Ovary (tissue), 10 donors: ENCODE measurements at places on chromosomes 2 and 18. TPM values are rescaled to one million over a fixed set of nuclear protein-coding genes. Genes with fewer than 3 reads are reported as not detected.

GRCh38 chr2:164913640-164914350 lies 41.5 kb downstream of the SLC38A11 start:
- no peak overlapping the region for H3K4me3 ChIP-seq
- peaks cover 5% of the 10 kb centered on the region for H3K4me1 ChIP-seq
- H3K36me3 ChIP-seq: no peaks in the 10 kb centered on the region
- H3K27ac ChIP-seq: no peak overlapping the region
- no peaks in the 10 kb centered on the region for H3K27me3 ChIP-seq

DNA sequence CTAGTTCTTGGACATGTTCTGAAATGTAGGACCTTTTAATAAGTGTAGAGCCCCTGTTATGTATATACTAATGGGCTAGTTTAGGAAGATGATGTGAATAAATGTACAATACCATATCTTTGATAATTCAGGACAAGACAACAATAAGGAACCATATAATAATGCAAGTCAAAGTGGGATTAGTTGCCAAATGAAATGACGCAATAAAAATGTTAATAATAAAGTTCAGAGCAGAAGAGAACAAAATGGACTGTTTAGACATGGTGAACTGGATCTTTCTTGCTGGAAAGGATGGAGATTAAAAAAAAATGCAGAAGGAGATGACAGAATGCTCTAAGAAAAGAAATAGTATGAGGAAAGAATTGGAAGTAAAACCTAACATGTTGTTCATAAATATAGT lies 43.7 kb downstream of the MMADHC start:
- H3K4me1 ChIP-seq: no peaks in the 10 kb centered on the region
- H3K27me3 ChIP-seq: no peaks in the 10 kb centered on the region
- H3K27ac ChIP-seq: no peak overlapping the region

DNA sequence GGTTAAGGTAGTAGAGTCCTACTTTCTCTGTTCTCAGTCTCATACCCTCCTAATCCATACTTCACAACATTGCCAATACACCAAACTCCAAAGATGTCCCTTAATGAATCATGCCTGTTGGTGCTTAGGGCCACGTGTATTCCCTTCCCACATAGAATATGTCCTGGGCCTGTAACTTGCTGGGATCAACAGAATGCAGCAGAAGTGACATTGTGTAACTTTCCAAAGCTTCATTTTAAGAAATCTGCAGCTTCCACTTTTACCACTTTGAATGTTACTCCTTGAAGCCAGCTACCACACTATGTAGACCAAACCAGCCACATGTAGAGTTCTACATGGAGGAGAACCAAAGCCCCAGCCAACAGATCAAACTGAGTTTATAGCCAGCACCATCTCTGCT lies 58.5 kb upstream of the ARHGAP15 start:
- no peak for DNase-seq
- H3K27me3 ChIP-seq: no peaks in the 10 kb centered on the region
- H3K36me3 ChIP-seq: no peaks in the 10 kb centered on the region
- H3K27ac ChIP-seq: no peak overlapping the region
- no peak overlapping the region for H3K4me3 ChIP-seq
- no peaks in the 10 kb centered on the region for H3K4me1 ChIP-seq

DNA sequence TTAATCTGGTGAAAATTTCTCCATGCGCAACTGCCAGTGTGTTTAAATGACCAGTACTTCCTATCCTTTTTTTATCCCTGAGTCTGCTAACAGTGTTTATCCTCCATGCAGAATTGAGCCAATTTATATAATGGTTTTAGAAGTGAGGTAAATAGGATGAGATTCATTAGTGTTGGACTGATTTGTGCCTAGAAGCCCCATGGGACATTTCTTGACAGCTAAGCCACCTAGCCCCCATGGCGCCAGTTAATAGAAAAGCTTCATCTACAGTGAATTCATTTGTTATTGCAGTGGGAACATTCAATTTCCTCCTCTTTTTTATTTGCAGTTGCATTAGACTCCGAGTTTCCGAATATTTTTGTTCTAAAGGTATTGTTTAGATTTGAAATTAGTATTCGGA lies 175.6 kb downstream of the ARL6IP6 start:
- DNase-seq: no peak
- no peak overlapping the region for H3K27ac ChIP-seq
- H3K27me3 ChIP-seq: no peaks in the 10 kb centered on the region

GRCh38 chr2:236766850-236767249 lies 197.2 kb downstream of the ACKR3 start:
- no peaks in the 10 kb centered on the region for H3K27me3 ChIP-seq
- peaks cover 2% of the 10 kb centered on the region for H3K4me1 ChIP-seq
- H3K4me3 ChIP-seq: no peak overlapping the region
- H3K27ac ChIP-seq: no peak overlapping the region
- no peaks in the 10 kb centered on the region for H3K36me3 ChIP-seq

DNA sequence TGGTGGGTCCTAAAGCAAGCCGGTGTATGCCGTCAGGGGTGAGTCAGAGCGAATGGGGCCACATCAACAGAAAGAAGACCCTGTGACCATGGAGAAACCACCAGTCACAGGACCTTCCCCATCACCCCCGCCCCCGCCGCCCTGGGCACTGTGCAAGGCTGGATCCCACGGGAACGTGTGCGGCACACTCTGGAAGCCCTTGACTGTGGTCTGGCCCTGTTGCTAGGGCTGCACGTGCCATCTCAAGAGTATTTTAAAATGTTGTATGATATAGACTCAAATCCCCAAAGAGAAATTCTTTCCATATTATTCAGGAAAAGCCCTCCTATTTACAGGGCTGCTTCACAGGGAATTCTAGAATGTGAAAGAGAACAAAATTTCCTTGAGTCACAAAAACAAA lies 174.8 kb downstream of the BCL2 start:
- peaks cover 21% of the 10 kb centered on the region for H3K4me1 ChIP-seq
- no peak overlapping the region for H3K4me3 ChIP-seq
- H3K27ac ChIP-seq: no peak overlapping the region
- no peak for DNase-seq

DNA sequence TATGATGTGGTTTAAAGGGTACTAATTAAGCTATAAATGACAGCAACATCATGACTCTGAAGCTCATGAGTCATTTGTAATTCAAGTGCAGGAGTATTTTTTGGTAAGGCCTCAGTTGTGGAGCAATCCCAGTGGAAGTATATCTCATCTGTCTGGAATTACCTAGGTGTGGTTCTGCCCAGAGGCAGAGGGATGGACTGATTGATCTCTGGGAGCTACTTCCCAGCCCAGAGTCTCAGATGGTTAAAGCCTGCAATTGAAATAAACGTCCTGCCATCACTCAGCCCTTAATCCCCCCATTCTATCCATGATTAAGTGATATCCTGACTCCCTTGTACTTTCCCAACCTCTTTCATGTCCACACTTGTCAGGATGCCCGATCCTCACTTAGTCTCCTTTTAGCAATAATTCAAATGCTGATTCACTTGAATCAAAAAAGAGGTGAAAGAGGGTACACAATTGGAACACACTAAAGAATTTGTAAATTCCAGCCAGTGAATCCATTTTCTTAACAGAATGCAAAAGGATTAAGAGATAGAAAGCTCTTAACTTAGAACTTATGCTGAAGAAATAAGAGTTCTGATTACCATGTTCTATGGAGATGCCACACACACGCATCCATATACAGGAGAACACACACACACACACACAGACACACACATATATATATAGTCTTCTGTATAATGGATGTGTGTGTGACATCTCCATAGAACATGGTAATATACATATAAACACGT lies 664.4 kb downstream of the NYAP2 start:
- DNase-seq: no peak
- H3K27me3 ChIP-seq: no peaks in the 10 kb centered on the region
- no peak overlapping the region for H3K27ac ChIP-seq
- no peaks in the 10 kb centered on the region for H3K36me3 ChIP-seq
- H3K4me1 ChIP-seq: peaks cover 2% of the 10 kb centered on the region

- no peaks in the 10 kb centered on the region for H3K27me3 ChIP-seq
- H3K4me3 ChIP-seq: no peak overlapping the region
- H3K36me3 ChIP-seq: no peaks in the 10 kb centered on the region
- no peak for DNase-seq
Measured at GRCh38 chr2:40226637-40227036, 225.3 kb downstream of the SLC8A1 start.

DNA sequence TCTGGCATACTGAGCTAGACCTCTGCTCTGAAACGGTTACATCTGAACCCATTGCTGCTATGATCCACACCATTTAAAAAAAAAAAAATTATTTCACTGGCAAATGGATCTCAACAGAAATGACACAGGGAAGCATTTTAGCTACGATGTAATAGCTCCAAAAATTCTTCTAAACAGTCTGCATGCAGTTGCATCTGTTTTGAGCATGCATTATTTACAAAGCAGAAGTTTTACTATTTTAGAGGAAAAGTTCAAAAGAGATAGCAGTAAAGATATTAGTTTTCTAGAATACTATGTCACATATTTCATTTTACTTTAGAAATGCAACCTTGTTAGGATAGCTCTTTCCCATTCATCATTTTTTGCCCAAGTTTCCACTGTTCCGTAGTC lies 265.7 kb downstream of the MEIS1 start:
- no peak overlapping the region for H3K27ac ChIP-seq
- H3K4me3 ChIP-seq: no peak overlapping the region
- no peaks in the 10 kb centered on the region for H3K36me3 ChIP-seq
- H3K27me3 ChIP-seq: no peaks in the 10 kb centered on the region
- no peak for DNase-seq

- no peaks in the 10 kb centered on the region for H3K27me3 ChIP-seq
- no peak for DNase-seq
- H3K36me3 ChIP-seq: no peaks in the 10 kb centered on the region
- H3K4me1 ChIP-seq: no peaks in the 10 kb centered on the region
- no peak overlapping the region for H3K4me3 ChIP-seq
Measured at GRCh38 chr2:127143841-127144782, 37.2 kb upstream of the BIN1 start.

- H3K4me3 ChIP-seq: no peak overlapping the region
- no peak overlapping the region for H3K27ac ChIP-seq
- no peaks in the 10 kb centered on the region for H3K27me3 ChIP-seq
- no peak for DNase-seq
Measured at GRCh38 chr2:179247318-179248023, 17.2 kb downstream of the SESTD1 start.

DNA sequence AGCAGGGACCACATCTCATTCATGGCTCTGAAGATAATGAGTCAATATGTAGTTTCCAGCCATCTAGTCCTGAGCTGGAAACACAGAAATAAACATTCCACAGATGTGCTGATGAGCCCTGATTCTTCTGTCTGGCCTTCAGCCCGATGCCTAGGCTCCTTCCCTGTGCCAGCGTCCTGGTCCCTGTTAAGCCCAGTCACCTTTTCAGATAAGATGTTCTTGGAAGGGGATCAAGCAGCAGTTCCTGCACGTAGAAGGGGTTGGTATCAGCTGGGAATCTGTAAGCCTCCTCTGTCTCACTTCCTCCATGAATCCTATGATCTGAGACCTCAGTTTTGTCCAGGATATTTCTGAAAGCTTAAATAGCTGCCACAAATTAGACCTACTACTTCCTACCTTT lies 149.3 kb downstream of the TTC32 start:
- no peaks in the 10 kb centered on the region for H3K27me3 ChIP-seq
- no peak overlapping the region for H3K27ac ChIP-seq
- DNase-seq: no peak
- H3K4me3 ChIP-seq: no peak overlapping the region

- H3K4me3 ChIP-seq: no peak overlapping the region
- H3K36me3 ChIP-seq: no peaks in the 10 kb centered on the region
- H3K4me1 ChIP-seq: no peaks in the 10 kb centered on the region
- no peak overlapping the region for H3K27ac ChIP-seq
- H3K27me3 ChIP-seq: no peaks in the 10 kb centered on the region
- no peak for DNase-seq
Measured at GRCh38 chr2:18598848-18599484, 9.6 kb upstream of the NT5C1B start.

- no peak overlapping the region for H3K27ac ChIP-seq
- peaks cover 8% of the 10 kb centered on the region for H3K4me1 ChIP-seq
- no peaks in the 10 kb centered on the region for H3K36me3 ChIP-seq
- H3K27me3 ChIP-seq: no peaks in the 10 kb centered on the region
Measured at GRCh38 chr18:58226429-58226828, 182.4 kb downstream of the NEDD4L start.

- H3K27me3 ChIP-seq: no peaks in the 10 kb centered on the region
- DNase-seq: no peak
- H3K36me3 ChIP-seq: no peaks in the 10 kb centered on the region
- H3K27ac ChIP-seq: no peak overlapping the region
- no peak overlapping the region for H3K4me3 ChIP-seq
- H3K4me1 ChIP-seq: peaks cover 3% of the 10 kb centered on the region
Measured at GRCh38 chr2:182868054-182868796, 1.8 kb upstream of the FRZB start.

GRCh38 chr2:19576411-19576810 lies 218.0 kb upstream of the OSR1 start:
- DNase-seq: no peak
- peaks cover 4% of the 10 kb centered on the region for H3K4me1 ChIP-seq
- H3K36me3 ChIP-seq: no peaks in the 10 kb centered on the region

- no peak overlapping the region for H3K27ac ChIP-seq
- no peaks in the 10 kb centered on the region for H3K36me3 ChIP-seq
- DNase-seq: no peak
- H3K4me3 ChIP-seq: no peak overlapping the region
- H3K4me1 ChIP-seq: no peaks in the 10 kb centered on the region
- no peaks in the 10 kb centered on the region for H3K27me3 ChIP-seq
Measured at GRCh38 chr18:12295389-12296086, 12.5 kb upstream of the TUBB6 start.

DNA sequence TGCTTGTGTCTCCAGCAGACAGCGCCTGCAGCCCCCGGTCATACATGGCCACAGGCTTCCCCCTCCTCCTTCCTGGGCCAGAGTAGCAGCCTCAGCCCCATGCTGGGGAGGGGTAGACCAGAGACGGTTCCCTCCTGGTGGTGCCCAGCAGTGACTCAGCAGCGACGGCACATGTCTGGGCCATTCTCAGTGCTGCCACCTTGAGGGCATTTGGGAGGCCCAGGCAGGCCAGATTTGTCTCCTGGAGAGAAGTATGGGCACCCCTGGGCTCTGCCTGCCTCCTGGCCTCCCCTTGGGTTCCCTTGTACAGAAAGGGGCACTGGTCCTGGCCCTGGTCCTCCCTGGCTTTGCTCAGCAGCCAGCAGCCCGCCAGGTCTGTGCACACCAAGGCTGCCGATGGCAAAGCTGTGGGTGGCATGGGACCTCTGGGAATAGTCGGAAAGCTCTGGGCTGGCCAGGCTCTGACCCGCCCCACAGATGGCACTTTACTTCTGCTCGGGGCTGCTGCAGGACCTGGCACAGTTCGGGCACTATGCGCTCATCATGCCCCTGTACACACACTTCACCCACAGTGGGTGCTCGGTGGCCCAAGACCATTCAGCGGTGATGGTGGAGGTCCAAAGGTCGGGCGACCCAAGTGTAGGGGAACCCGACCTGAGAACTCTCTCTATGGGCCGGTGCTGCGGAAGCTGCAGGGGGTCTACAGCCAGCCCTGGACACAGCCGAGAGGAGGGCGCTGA lies 11.4 kb upstream of the ALPI start:
- DNase-seq: no peak
- H3K27ac ChIP-seq: no peak overlapping the region
- no peak overlapping the region for H3K4me3 ChIP-seq

CNTNAP5 gene
- total RNA-seq: not detected

C2orf80 gene
- not detected for total RNA-seq

SIX3 gene
- total RNA-seq: not detected

NTSR2 gene
- 3.2 TPM for total RNA-seq

L3MBTL4 gene
- total RNA-seq: 49.9 TPM

LYPD6B gene
- total RNA-seq: 0.72 TPM

ITPRIPL1 gene
- 0.77 TPM for total RNA-seq

INHA gene
- 75.2 TPM for total RNA-seq
